Activated CD4-positive, alpha-beta memory T cell treated with anti-CD3 and anti-CD28 coated beads for 36 hours (primary cell): ENCODE measurements at places on chromosomes 3 and 15. TPM values are rescaled to one million over a fixed set of nuclear protein-coding genes. Genes with fewer than 3 reads are reported as not detected.

The GPR15 gene
- 2.8 TPM for total RNA-seq

The GCSAM gene
- 14.4 TPM for total RNA-seq

DNA sequence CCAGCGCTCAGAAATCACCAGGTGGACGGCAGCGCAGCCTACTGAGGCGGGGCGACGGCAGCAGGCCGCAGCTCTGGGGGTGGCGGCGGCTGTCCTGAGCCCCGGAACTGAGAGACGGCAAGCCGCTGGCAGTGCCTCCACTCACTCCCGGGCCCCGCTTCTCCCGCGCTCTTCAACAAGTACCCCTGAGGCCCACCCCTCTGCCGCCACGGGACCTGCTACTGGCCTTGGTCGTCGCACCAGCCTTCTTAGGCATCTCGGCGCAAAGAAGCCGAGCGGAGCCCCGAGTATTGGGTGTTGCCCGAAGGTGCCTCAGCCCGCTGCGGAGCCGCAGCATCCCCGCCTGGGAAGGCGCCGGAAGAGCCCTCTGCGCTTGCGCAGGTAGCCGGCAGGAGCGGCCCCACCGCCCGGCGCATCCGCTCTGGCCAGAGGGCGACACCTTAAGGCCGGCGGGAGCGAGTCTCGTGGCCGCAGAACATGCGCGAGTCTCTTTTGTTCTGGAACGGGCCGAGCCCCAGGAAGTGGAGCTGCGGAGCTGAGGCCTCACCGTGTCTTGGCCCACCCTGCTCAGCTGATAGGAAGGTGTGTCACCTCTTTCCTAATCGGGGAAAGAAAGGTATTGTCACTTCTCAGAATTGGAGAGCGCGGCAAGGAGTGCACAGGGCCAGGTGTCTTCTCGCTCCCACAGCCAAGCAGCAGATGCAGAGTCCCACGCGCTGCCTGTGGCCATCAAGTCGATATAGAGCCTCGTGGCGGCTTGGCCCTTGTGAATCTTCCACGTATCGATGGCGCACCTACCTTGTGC is at the start of gene C15orf40:
TSS of gene C15orf40 (minus strand) at position 369 of the 805 bp plus-strand sequence. CDS start at position 337, 32 bp downstream.
- no peaks in the 10 kb centered on the region for H3K27me3 ChIP-seq
- peaks cover 44% of the 10 kb centered on the region for H3K4me1 ChIP-seq
- peak within 1 kb of the TSS; percentile 89 for H3K27ac ChIP-seq
- H3K4me3 ChIP-seq: peak within 1 kb of the TSS; percentile 90
- DNase-seq: peak; percentile 90
- H3K36me3 ChIP-seq: peaks cover 17% of the 10 kb centered on the region

DNA sequence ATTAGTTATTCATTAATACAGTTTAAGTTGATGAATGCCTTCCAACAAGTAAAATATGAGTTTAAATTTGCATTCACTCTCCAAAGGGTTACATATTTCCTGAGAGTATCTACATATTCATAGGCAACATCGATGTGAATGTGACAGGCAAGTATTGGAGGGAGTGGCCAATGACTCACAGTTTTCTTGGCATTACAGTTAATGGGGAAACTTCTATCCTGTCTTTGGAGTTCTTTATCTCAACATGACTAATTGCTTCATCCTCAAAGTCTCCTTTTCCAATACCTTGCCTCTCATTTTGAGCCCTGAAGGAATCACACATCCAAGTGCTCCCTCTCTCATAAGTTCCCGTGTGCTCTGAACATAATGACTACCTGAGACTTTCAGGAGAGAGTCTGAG is 439.7 kb upstream of the FRG2C start:
- no peak overlapping the region for H3K27ac ChIP-seq
- no peaks in the 10 kb centered on the region for H3K4me1 ChIP-seq
- no peak for DNase-seq
- H3K36me3 ChIP-seq: no peaks in the 10 kb centered on the region
- no peaks in the 10 kb centered on the region for H3K27me3 ChIP-seq

GRCh38 chr3:183210341-183210740 is 42.7 kb upstream of the B3GNT5 start:
- peaks cover 46% of the 10 kb centered on the region for H3K4me1 ChIP-seq
- H3K4me3 ChIP-seq: no peak overlapping the region
- DNase-seq: no peak
- no peaks in the 10 kb centered on the region for H3K27me3 ChIP-seq
